H1 (cell line): ENCODE measurements at places on chromosomes 16 and 17.
A peak's percentile ranks its signal among the peaks of the same experiment; 100 is the strongest.

DNA sequence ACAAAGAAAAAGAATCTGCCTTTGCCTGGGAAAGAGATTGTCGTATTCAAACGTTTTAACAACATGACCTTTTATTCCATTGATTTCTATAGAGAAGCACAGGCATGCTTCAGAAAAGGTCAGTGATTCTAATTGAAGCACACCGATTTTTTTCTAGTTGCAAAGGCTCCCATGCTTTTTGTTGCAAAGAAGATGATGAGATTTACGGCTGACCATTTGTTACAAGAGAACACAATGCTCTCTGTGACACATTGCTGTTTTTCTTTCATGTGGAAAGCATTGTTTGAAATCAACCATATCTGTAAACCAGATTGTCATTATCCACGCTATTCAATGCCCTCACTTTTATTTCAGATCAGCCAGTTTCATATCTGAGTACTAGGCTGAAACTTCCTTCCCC lies 99.8 kb downstream of the NLK start:
- no peak for DNase-seq

- DNase-seq: no peak
Observed at GRCh38 chr16:924806-925205, 46.0 kb downstream of the LMF1 start.

DNA sequence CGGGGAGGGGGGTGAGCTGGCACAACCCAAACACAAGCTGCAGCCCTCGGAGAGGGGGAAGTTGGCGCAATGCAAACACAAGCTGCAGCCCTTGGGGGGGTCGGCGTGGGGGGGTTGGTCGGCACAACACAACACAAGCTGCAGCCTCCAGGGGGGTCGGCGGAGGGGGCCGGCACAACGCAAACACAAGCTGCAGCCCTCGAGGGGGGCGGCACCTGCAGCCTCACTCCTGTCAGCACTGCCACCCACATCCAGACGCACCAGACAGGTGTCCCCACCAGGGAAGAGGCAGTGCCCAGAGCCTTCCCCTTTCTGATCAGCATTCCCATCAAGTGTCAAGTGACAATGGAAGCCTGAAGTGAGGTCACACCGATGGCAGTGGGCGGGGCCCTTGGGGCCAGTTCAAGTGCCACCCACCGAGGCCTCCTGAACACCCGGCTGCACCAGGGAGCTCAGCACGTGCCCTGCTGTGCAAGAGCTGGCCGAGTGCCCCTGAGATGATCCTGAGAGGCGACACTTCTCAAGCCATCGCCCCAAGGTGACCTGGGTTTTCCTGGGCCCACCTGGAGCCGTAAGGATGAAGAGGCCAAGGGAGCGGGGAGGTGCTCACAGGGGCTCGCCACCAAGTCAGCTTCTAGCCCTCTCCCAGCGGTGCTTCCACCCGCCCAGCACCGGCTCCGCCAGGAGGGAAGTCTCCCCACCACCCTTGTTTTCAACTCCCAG lies 59.3 kb downstream of the KLHDC4 start:
- DNase-seq: no peak

- DNase-seq: no peak
Observed at GRCh38 chr16:10971560-10971961, 27.2 kb downstream of the CLEC16A start.

DNA sequence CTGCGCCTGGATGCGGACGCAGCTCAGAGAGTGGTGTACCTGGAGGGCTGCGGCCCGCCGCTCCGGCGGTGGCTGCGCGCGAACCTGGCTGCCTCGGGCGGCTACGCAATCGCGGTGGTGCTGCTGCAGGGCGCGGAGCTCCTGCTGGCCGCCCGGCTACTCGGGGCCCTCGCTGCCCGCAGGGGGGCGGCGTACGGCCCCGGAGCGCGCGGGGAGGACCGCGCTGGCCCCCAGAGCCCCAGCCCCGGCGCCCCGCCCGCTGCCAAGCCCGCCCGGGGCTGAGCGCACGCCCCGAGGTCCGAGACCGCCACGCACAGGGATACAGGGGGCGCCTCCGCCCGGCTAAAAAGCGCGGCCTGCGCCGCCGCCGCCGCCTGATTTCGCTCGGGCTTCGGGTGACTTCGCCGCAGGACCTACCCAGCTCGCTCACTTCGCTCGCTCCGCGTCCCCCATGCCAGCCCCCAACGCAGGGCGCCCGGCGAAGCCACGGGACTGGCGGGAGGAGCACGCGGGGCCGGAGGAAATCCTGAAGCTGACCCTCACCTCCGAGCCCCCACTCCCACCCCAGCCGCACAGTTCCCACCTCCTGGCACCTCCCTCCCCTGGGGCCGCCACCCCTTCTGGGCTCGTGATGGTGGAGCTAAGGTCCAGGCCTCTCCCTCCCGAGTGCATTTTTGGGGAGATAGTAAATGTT lies 8.2 kb downstream of the PDE6G start:
- DNase-seq: peak; percentile 79

- no peak for DNase-seq
Observed at GRCh38 chr17:10092595-10092994, 105.8 kb downstream of the GAS7 start.

- no peak for DNase-seq
Observed at GRCh38 chr17:44908761-44909326, 6.5 kb downstream of the GFAP start.

GRCh38 chr17:79951361-79952264 lies 84.1 kb downstream of the TBC1D16 start:
- no peak for DNase-seq

DNA sequence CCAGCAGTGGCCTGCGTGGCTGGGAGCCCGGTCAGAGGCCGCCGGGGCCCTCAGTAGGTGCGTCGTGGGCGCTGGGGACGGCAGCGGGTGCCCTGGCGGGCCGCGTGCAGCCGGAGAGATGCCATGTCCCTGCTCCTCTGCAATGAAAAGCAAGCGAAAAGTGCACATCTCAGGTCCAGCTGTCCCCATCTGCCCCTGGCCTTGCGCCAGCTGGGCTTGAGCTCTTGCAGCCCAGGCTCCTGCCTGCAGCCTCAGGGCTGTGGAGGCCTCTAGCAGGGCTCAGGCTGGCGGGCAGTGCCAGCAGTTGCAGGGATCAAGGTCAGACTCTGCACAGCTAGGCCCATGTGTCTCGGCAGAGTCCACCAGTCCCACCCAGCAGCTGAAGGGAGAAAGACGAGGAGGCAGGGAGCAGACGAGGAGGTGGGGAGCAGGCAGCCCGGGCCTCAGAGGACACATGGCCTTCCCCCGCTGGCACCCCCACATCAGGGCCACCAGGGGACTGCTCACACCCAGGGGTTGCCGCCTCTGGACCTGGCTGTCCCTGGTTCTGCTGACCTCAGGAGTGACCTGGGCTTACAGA lies 11.2 kb downstream of the SLC16A3 start:
- no peak for DNase-seq

DNA sequence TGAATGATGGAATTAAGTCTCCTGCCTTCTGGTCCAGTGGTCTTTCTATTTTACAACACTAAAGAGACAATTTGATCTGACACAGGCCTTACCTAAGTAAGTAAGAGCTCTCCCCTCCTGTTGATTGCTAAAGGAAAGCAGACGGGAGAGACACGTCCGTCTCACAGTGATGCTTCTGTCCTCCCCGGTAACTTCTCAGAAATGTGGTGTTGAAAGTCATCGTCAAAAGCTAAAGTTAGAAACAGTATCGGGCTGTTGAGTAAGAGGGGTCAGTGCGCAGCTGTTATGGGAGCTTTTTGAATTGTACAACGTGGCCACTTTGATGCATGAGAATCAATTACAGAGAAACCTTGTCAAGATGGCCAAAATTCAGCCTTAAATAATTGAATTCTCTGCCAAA lies 1.9 kb upstream of the RBFOX1 start:
- no peak for DNase-seq
